ENCODE measurements at places on chromosomes 5 and 9.

GRCh38 chr9:8614926-8615440, 815.4 kb upstream of the DMAC1 start:
- no peak for DNase-seq

DNA sequence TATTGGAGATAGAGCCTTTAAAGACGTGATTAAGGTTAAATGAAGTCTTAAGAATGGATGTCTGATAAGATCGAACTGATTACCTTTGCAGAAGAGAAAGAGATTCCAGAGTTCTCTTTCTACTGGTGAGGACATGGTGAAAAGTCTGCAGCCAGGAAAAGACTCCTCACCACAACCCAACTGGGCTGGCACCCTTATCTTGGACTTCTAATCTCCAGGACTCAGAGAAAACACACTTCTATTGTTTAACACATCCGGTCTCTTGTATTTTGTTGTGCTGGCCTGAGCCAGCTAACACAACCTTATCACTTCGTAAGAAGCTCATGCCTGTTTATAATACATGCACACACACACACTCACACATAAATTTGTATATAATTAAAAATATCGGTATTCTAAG, 489.1 kb downstream of the PRDM9 start:
- DNase-seq = no peak

GRCh38 chr9:123112015-123112975, 78.8 kb downstream of the GPR21 start:
- DNase-seq = no peak

DNA sequence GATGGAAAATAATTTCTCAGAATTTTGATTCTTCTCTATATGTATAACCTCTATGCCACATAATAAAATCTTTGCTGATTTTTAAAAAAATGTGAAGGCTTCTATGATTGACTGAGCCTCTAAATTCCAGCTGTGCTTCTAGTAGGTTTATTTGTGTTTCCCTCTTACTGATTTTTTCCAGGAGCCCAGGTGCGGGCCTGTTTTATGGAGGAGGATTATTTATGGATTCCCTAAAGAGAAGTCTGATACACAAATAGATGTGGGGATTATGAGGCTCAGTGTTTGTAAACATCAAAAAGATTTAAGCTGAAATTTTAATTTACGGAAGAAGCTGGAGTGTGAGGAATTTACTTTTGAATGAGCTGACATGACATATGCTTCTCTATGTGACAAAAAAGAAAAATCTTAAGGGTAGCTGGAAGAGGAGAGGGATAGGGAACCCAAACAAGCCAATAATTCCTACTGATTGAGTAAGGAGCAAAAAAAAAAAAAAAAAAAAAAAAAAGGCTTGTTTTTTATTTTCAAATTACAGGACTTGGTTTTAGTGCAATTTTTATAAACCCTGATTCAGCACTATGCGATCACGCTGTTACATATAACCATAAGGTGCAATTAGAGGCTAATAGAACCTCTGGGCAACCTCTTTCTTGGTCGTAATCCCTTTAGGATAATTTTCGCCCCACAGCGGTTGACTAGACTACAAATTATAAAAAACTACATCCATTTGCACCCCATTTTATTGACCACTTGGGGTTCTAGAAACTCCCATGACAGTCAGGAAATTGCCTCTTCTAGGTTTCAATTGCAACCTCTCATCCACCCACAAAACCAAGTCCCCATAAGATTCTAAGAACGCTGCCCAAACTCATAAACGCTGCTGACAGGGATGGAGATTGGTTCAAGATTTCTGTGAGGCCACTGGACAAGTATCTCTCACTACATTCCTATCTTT, 44.4 kb upstream of the RAI14 start:
- no peak for DNase-seq

GRCh38 chr9:22240619-22241018, 206.0 kb upstream of the DMRTA1 start:
- no peak for DNase-seq

DNA sequence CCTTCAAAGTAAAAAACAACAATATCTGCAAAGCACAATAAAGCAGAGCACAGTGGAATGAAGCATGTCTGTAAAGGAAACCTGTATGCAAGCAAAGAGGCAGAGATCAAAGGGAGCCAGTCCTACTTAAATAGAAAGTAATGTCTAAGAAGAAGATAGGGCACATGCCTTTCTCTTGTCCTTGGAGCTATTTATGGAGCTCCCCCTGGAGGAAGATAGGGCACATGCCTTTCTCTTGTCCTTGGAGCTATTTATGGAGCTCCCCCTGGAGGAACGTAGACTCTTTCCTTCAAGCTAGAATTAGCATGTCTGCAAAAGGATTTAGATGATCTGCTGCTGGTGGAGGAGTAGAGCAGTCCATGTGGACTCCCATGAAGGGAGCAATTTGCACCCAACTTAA, 168.1 kb upstream of the RASEF start:
- no peak for DNase-seq

- DNase-seq = no peak
These were observed 123.5 kb downstream of the DAB2IP start for GRCh38 chr9:121774715-121775613.

DNA sequence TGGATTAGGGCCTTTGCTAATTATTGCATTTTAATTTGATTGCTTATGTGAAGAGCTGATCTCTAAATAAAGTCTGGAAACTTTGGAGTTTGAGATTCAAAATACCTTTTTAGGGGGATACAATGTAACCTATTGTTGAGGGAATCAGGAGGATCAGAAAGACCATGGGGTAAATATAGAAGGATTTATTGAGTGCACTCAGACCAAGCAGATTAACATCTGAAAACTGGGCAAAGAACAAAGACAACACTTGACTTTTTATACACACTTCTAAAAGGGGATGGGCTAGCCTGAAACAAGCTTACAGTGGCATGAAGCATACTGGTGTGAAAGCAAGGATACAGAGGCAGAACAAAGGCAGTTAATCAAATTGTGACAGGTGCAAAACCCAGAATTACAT, 174.3 kb downstream of the MRPS30 start:
- DNase-seq = no peak

GRCh38 chr9:98502976-98503325, 205.8 kb downstream of the GABBR2 start:
- DNase-seq = no peak

DNA sequence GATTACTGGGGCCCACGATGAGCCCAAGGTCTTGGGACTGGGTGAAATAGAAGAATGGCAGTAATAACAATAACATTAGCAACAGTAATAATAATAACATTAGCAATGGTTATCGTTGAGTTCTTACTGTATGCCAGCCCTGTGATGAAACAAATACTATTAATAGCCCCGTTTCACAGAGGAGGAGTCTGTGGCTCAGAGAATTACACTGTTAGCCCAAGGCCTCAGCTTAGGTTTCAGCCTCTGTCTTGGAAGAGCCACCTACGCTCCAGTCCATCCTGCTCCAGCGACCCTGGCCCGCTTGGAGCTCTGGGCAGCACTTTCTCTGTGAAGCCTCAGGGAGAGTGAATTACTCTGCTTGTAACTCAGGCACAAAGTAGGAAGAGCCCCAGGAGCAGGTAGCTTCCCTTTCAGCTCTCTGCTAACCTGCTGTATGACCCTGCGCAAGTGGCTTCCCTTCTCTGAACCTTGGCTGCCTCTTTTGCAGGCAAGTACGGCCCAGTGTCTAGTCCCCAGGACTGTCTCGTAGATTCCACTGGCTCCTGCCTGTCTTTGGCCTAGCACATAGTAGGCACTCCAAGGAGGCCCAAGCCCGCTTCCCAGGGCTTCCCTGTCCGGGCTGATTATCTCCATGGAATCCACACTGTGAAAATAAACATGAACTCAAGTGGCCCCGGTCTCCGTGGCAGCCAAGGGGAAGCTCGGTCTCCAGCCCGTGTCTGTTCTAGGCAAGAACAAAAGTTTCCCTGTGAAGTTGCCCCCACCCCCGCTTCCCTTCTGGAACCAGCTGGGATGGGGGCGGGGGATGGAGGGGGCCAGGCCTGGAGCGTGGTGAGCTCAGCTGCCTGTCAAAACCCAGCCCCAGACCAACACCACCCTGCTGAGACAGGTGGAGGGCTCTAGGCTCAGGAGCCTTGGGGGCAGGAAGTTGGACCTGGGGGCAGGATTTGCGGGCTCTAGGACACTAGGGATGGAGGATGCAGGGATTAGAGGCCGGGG, 26.2 kb upstream of the LMX1B start:
- no peak for DNase-seq

DNA sequence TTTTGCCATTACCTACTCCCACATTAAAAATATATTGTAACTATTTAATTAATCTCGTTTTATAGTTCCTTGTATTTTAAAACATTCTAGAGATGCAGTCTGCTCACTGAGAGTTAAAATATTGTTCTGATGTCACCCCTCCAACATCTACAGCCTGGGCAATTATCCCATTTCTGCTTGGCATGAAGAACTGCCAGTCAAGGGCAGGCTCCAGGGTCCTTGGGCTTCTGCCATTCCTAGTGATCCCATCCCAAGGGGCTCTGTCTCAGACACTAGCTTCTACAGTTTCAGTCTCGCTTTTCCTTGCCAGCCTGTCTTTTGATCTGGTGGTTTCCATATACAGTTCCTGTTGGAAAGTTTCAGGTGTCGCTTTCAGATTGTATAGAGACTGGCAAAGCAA, 287.2 kb downstream of the TMEM232 start:
- no peak for DNase-seq

DNA sequence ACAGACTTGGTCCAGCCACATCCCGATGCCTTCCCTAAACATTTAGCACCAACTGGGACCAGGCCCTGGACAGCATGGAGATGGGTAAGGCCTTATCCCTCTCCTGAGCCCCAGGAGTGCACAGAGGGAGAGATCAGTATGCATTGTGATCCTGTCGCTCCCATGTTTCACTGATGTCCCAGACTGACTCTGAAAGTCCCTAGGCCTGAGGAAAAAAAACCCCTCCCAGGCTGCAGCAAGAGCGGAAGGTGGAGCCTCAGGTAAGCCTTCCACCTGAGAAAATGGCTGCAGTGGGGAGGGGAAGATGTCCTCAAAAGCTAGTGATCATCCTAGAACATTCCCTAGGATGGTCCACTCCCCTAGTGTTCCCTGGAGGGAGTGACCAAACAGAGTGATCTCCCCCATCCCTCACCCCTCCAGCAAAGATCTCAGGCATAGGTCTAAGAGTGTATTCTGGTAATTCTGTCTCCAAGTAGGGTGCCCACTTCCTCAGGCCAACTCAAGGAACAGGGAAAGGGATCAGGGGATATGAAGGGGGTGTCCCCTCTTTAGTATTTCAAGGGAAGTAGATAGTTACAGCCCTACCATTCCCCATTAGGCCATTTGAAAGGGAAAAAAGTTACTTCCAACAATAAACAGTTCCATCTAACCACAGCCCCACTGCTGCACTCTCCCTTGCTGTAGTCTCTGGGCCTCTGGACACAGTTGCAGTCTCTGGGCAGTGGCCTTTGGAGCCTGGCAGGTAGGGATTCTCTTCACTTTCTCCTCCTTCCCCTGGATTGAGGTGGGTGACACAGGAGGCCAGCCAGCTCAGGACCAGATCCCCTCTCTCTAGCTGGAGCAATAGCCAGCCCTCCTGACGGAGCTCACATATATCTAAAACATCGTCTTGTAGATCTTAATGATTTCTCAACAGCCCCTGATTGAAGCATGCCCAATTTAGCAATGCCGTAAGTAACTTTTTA, 6.8 kb upstream of the CXXC5 start:
- no peak for DNase-seq

- no peak for DNase-seq
These were observed 233.1 kb downstream of the FANCC start for GRCh38 chr9:95084254-95084934.

- no peak for DNase-seq
These were observed 31.8 kb downstream of the BAAT start for GRCh38 chr9:101352892-101353463.

All from DND-41 (cell line).